CD4-positive, alpha-beta memory T cell (primary cell): ENCODE measurements at places on chromosomes 11 and 22. TPM values are rescaled to one million over a fixed set of nuclear protein-coding genes. Genes with fewer than 3 reads are reported as not detected.

- H3K4me3 ChIP-seq, result no peak overlapping the region
- H3K27me3 ChIP-seq, result peaks cover 4% of the 10 kb centered on the region
- no peak overlapping the region for H3K27ac ChIP-seq
- no peaks in the 10 kb centered on the region for H3K4me1 ChIP-seq
- no peak for DNase-seq
- H3K36me3 ChIP-seq, result no peaks in the 10 kb centered on the region
These were observed 207.8 kb downstream of the GRIK4 start for GRCh38 chr11:120719348-120719747.

DNA sequence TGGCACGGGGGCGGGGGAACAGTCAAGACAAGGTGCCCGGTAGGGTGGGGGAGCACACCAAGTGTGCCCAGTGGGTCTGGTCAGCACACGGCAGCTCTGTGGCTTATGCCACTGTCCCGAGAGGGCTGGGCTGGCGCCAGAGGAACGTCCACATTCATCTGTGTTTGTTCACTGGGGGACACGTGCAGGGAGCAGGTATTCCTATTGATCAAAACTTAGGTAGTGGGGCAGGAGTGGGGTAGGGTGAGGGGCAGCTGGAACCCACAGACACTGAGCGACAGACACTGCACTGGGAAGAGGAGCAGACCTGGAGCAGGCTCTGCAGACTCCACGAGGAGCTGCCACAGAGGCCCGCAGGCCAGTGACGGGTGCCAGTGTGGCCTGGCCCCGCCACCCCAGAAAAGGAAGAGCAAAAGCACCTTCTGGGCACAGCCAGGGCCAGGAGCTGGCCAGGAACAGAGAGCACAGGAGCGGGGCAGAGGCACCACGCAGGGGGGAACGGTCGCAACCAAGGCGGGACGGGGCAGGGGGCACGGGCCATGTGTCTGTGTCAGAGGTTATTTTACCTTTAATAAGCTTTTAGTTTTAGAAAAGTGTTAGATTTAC is 2.1 kb upstream of the MOB2 start:
- H3K27ac ChIP-seq, result no peak overlapping the region
- H3K36me3 ChIP-seq, result no peaks in the 10 kb centered on the region
- H3K4me1 ChIP-seq, result peaks cover 65% of the 10 kb centered on the region

- H3K4me1 ChIP-seq, result no peaks in the 10 kb centered on the region
- H3K27me3 ChIP-seq, result no peaks in the 10 kb centered on the region
- H3K27ac ChIP-seq, result no peak overlapping the region
- no peak overlapping the region for H3K4me3 ChIP-seq
- H3K36me3 ChIP-seq, result no peaks in the 10 kb centered on the region
- DNase-seq, result no peak
These were observed 818.8 kb upstream of the CHORDC1 start for GRCh38 chr11:91041626-91042025.

- no peak overlapping the region for H3K4me3 ChIP-seq
- no peak for DNase-seq
- no peak overlapping the region for H3K27ac ChIP-seq
- no peaks in the 10 kb centered on the region for H3K36me3 ChIP-seq
- H3K4me1 ChIP-seq, result no peaks in the 10 kb centered on the region
These were observed 67.1 kb downstream of the KIAA1671 start for GRCh38 chr22:25019427-25020184.

DNA sequence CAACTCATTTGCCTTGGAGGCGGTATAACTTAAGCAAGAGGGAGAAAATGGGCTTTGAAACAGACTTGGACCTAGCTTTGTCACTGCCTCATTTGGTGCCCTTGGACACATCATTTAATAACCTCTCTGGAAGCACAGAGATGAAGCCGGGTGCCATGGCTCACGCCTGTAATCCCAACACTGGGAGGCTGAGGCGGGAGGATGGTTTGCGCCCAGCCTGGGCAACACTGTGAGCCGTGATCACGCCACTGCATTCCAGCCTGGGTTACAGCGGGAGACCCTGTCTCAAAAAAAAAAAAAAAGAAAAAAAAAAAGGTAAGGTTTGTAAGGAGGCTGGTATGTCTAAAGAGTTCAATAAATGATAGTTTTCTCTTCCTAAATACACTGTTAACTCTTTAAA is 806 bp downstream of the COA4 start:
- H3K27ac ChIP-seq, result peak overlapping the region; percentile 86
- no peaks in the 10 kb centered on the region for H3K27me3 ChIP-seq
- H3K4me1 ChIP-seq, result peaks cover 32% of the 10 kb centered on the region
- H3K36me3 ChIP-seq, result peaks cover 26% of the 10 kb centered on the region

DNA sequence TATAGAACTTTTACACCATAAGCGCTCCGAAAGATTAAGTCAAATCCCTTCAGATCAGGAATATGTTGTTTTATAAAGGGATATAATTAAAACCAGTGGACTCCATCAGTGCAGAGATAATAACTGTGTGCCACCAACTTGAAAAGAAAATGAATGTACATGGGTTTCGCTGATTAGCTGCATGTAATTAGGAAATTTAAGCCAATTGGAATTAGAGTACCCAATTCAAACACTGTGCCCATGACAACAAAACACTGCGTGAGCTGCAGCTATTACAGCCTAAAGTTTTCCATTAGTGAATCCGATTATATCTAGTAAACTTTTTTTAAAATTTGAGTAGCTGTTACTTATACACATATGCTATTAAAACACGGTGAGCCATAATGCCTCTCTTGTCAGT is 392.3 kb upstream of the ARHGAP42 start:
- H3K36me3 ChIP-seq, result no peaks in the 10 kb centered on the region
- H3K4me3 ChIP-seq, result no peak overlapping the region
- no peak overlapping the region for H3K27ac ChIP-seq
- DNase-seq, result no peak
- no peaks in the 10 kb centered on the region for H3K27me3 ChIP-seq
- no peaks in the 10 kb centered on the region for H3K4me1 ChIP-seq

DNA sequence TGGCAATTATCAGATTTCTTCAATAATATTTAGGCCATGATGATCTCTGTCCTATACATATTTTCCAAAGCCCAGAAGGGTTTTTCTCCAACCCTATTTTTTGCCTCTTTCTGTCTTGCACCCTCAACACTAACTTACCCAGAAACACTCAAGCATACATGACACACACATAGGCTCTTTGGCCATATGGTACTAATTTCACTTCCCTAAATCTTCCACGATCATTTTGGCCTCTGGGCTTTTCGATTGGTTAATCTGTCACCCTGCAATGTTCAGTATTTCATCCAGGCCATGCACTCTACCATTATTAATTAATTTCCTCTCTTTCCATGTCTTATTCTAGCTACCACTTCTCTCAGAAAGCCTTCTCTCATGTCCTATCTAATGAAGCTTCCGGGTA is 59.8 kb downstream of the LUZP2 start:
- H3K4me1 ChIP-seq, result no peaks in the 10 kb centered on the region
- no peak for DNase-seq
- H3K36me3 ChIP-seq, result no peaks in the 10 kb centered on the region
- no peaks in the 10 kb centered on the region for H3K27me3 ChIP-seq

The CARD16 gene
- 59.0 TPM for total RNA-seq

- H3K27ac ChIP-seq, result no peak overlapping the region
- H3K4me1 ChIP-seq, result no peaks in the 10 kb centered on the region
- no peak for DNase-seq
- H3K4me3 ChIP-seq, result no peak overlapping the region
- H3K27me3 ChIP-seq, result no peaks in the 10 kb centered on the region
- H3K36me3 ChIP-seq, result no peaks in the 10 kb centered on the region
These were observed 8.2 kb upstream of the MUC5AC start for GRCh38 chr11:1149545-1149944.

- H3K27ac ChIP-seq, result no peak overlapping the region
- H3K36me3 ChIP-seq, result no peaks in the 10 kb centered on the region
- no peak overlapping the region for H3K4me3 ChIP-seq
- peak; percentile 61 for DNase-seq
- no peaks in the 10 kb centered on the region for H3K27me3 ChIP-seq
These were observed 12.2 kb upstream of the DCHS1 start for GRCh38 chr11:6667733-6668374.

GRCh38 chr22:20039683-20040325 is 18.9 kb downstream of the TANGO2 start:
- peaks cover 11% of the 10 kb centered on the region for H3K4me1 ChIP-seq
- DNase-seq, result no peak
- H3K4me3 ChIP-seq, result no peak overlapping the region
- no peak overlapping the region for H3K27ac ChIP-seq
- H3K36me3 ChIP-seq, result peaks cover 42% of the 10 kb centered on the region

DNA sequence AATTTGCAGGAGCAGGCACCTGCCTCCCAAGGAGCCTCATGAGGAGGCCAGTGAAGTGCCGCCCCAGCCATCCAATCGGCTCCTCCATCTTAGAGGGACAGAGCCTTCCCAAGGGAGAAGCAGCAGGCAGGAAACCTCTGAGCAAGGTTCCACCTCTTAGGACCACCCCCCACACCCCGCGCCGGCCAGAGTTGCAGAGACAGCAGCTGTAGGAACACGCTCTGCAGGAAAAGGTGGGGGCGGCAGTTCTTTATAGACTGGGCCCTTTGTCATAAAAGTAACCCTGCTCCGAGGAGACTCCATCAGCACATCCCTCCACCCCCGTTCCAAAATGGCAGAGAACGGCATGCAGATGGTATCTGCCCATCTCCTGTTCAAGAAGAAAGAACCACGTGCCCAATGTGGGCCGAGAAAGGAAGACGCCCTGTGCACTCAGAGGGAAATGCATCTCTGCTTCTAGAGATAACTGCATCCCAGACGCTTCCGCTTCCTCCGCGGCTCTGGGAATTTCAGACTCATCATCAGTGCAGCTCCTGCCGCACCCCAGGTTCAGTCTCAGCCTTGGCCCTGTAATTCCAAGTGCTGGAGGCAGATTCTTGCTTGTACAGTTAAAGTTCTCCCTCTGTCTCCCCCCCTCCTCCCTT is 98.5 kb downstream of the SPATA19 start:
- no peak overlapping the region for H3K27ac ChIP-seq
- H3K27me3 ChIP-seq, result no peaks in the 10 kb centered on the region
- H3K4me1 ChIP-seq, result no peaks in the 10 kb centered on the region
- H3K36me3 ChIP-seq, result no peaks in the 10 kb centered on the region
- no peak for DNase-seq
- no peak overlapping the region for H3K4me3 ChIP-seq

DNA sequence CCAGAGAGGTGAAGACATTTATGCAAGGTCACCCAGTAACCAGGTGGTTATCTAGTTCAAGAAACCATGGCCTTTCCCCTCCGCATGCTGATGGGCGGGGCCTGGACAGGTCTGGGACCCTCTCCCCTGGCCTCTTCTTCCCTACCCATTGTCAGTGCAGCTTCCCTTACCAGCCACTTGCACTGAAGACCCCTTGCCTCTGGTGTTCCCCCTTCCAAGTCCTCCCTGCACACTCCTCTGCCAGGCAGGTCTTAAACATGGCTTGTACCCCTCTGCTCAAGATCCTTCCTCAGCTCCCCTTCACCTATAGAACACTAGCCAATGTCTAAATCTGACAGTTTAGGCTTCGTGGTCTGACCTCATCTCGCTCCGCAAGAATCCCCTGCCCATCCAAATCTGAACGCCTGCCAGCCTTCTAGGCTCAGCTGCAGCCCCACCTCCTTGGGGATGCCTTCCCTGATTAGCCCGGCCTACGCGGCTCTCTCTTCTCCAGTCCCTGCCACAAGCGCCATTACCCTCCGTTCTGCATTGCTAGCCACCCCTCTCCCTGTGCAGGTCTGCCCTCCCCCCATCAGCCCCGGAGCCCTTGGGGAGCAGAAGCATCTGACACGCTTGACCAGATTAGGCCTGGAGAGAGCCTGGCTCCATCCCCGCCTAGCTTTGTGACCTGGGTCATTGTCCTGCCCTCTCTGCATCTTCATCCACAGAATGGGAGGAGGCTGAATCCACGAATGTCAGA is 213.8 kb downstream of the DSCAML1 start:
- no peaks in the 10 kb centered on the region for H3K27me3 ChIP-seq
- no peak overlapping the region for H3K27ac ChIP-seq
- DNase-seq, result no peak

DNA sequence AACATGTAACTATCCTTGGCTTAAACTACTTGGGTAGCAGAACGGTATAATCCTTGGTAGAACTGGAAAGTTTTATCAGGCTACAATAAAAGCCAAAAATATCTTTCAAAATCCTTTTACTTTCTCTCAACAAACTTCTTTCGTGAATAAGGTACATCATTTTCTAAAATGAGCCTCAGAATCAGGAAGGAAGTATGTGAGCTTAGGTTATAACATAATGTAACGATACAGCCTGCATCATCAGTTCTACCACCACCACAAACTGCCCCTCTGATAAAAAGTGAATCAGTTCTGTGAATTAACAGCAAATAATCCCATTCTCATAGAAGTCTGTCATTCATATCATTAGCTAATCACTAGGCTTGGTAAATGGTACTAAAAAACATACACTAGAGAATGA is 244.3 kb downstream of the SBF2 start:
- H3K4me3 ChIP-seq, result no peak overlapping the region
- no peaks in the 10 kb centered on the region for H3K36me3 ChIP-seq
- H3K4me1 ChIP-seq, result no peaks in the 10 kb centered on the region
- H3K27ac ChIP-seq, result no peak overlapping the region
- H3K27me3 ChIP-seq, result no peaks in the 10 kb centered on the region

- no peak for DNase-seq
- no peak overlapping the region for H3K4me3 ChIP-seq
- no peaks in the 10 kb centered on the region for H3K36me3 ChIP-seq
- H3K4me1 ChIP-seq, result peaks cover 11% of the 10 kb centered on the region
These were observed 171.5 kb upstream of the B3GAT1 start for GRCh38 chr11:134583397-134583990.

DNA sequence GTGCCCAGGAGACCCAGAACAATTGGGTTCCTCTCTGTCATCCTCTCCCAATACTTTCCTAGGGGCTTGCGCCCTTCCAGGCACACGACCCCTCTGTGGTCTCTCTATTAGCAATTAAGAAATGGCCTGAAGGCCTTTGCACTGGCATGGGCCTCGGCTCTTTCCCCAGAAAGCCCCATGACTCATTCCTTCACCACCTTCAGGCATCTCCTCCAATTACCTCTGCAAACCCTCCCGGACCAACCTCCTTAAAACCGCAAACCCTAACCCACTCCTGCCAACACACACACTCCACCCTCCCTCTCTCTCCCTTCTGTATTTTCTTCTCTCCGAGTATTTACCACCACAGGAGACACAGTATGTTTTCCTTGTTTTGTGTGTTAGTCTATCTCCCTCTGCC is 36.7 kb downstream of the LARGE1 start:
- H3K4me3 ChIP-seq, result no peak overlapping the region
- no peak overlapping the region for H3K27ac ChIP-seq
- DNase-seq, result no peak
- no peaks in the 10 kb centered on the region for H3K4me1 ChIP-seq
- H3K36me3 ChIP-seq, result no peaks in the 10 kb centered on the region

- peak; percentile 58 for DNase-seq
- H3K4me3 ChIP-seq, result no peak overlapping the region
- H3K4me1 ChIP-seq, result peaks cover 9% of the 10 kb centered on the region
- H3K27me3 ChIP-seq, result no peaks in the 10 kb centered on the region
- peaks cover 28% of the 10 kb centered on the region for H3K36me3 ChIP-seq
These were observed 47.0 kb upstream of the SUSD2 start for GRCh38 chr22:24134090-24134846.
